Activated CD4-positive, CD25-positive, alpha-beta regulatory T cell (primary cell): ENCODE measurements at places on chromosomes 3 and 15.

DNA sequence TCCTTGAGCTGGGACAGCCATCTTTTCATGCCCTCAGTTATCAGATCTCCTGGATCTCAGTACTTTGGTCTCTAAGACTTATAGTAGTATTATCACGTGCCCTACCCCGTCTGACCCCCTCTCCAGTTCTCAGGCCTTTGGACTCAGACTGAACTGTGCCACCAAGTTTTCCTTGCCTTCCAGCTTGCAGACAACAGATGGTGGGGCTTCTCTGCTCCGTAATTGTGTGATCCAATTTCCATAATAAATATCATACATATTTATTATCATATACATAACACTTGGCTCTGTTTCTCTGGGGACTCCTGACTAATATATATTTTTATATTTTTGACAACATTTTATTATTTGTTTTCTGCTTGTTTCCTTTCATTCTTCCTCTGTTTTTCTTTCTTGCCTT lies 458.8 kb upstream of the SEMA6D start:
- DNase-seq = no peak

- DNase-seq = no peak
Measured at GRCh38 chr3:5717254-5717653, 529.7 kb downstream of the EDEM1 start.

GRCh38 chr3:42063888-42064287 lies 27.3 kb upstream of the TRAK1 start:
- DNase-seq = no peak

DNA sequence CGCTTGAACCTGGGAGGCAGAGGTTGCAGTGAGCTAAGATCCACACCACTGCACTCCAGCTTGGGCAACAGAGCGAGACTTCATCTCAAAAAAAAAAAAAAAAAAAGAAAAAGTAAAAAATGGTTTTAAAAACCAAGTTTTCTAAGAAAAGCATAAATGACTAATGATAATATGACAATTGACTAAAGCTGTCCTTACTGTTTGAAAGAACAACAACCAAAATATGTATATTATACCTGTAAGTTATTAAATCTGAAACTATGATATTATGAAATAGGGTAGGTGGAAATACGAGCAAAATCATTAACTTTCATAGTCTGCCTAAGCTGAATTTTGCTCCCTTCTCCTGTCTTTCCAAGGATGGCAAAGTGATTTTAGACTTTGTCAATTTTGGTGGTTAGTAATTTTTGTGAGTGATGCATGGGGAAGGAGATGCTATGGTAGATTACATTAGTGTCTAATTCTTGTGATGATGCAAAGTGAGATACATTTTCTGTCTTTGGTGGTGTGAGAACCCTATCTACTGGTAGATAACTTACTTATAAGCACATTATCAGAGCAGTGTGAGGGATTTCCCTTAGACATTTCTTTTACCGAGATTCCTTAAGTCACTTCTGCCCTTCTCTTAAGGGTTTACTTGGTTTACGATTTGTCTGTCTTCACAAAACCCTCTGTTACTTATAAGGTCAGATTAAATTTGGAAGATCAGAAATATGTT lies 10.6 kb upstream of the CHD2 start:
- no peak for DNase-seq

GRCh38 chr3:71601811-71602210 lies 18.3 kb upstream of the FOXP1 start:
- DNase-seq = no peak

GRCh38 chr3:44993471-44994205 lies 17.6 kb downstream of the EXOSC7 start:
- DNase-seq = no peak

DNA sequence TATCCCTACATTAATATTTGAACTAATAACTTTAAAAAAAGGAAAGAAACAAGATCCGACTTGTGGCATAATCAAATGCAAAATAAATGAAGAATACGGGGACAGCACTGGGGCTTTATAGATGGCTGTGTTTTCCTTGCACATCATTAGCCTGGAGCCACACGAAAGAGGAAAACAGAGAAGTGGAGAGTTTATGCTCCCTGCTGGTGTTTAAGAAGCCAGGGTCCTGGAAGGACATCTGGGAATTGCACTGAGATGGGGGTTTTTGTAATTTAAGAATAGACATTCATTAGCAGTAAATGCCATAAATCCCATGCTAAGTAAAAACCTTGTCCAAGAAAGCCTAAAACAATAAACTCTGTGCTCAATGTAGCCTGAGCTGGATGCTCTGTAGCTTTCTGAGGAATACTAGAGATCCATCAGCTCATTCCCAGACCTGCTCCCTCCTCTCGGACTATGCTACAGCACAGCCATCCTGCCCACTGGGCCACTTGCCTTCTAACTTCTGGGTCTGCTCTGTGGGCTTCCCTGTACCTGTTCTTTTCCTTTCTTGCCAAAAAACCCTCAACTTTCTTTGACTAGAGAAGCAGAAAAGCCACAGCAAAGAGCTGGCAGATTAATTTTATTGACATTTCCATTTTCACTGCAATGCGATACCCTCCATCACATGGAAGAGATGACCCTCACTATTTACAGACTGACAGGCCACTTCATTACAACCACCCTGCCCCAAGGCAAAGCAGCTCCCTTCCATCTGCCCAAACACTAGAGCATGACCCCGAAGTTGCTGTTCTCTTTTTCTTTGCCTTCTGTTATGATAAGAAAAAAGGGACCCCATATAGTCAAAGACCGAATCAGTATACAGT lies 62.3 kb downstream of the MEIS2 start:
- no peak for DNase-seq

DNA sequence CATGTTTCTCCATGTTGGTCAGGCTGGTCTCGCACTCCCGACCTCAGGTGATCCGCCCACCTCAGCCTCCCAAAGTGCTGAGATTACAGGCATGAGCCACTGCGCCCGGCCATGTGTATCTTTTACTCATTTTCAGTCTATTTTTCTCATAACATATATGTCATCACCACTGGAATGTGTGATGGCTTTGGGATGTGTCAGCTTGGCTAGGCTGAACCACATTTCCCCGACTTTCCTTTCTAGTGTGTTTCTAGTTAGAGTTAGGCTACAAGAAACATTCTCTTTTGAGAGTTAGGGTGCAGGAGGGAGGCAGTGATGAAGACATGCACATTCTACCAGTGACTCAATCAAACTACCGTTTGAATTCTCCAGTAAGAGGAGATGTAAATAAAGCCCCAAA lies 444.9 kb upstream of the THBS1 start:
- no peak for DNase-seq

DNA sequence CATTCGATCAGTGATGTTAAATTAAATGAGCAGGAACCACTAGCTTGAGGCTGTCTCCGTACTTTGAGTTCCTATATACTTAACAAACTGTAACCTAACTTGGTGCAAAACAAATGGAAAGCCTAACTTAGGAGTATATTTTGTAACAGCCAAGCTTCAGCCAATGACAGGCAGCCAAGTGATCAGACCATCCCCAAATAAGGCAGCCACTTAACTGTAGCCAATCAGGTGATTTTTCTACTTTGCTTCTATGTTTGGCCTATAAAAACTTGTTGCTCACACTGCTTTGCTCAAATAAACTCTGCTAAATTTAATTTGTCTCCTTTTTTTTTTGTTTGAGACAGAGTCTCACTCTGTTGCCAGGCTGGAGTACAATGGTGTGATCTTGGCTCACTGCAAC lies 19.3 kb upstream of the ZNF770 start:
- DNase-seq = no peak

- no peak for DNase-seq
Measured at GRCh38 chr15:67967871-67968431, 86.2 kb upstream of the PIAS1 start.

DNA sequence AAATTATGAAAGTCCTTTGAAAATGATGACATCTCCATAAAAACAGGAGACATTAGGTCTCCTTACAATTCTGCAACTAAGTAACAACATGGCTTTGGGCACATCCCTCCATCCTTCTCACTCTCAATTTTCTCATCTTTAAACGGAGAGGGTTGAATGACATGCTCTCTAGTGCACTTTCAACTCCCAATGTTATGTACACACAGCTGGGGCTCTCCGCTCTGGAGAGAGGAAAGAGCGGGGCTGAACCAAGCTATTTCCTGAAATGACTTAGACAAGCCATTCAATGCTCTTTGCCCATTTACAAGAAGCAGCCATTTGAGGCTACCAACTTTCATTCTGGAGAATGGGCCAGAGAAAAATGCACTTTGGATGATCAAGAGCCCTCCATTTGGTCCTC lies 144.2 kb upstream of the BNIP2 start:
- no peak for DNase-seq

DNA sequence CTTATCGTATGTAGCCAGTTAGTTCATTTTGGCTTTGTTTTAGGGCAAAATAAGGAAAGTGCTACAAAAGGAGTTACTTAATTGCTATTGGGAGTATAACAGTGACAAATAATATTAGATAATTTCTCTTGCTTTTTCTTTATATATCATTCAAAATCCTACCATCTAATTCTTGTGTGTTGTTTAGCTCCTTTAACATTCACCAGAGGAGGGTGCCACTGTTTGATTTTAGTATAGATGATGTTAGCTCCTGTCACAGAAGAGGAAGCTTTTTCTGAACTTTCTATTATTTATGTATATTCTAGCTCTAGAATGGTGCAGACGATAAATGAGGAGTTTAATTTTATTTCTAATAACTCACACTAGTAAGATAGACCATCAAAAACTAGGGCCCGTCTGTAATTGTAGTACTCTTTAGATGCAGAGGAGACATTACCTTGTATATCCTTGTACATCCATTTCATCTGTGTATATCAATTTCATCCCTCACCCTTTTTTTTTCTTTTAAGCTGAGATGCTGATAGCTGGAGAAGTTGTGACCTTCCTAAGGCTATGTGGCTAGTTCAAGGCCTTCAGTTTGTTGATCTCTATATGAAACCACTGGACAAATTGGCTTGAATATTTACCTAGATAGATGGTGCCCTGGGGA lies 3.0 kb downstream of the PPM1L start:
- DNase-seq = no peak

GRCh38 chr15:83106994-83107840 lies at the start of gene TM6SF1:
TM6SF1 (plus strand) TSS chr15:83107645; CDS start chr15:83107681, 36 bp downstream.
- no peak for DNase-seq

DNA sequence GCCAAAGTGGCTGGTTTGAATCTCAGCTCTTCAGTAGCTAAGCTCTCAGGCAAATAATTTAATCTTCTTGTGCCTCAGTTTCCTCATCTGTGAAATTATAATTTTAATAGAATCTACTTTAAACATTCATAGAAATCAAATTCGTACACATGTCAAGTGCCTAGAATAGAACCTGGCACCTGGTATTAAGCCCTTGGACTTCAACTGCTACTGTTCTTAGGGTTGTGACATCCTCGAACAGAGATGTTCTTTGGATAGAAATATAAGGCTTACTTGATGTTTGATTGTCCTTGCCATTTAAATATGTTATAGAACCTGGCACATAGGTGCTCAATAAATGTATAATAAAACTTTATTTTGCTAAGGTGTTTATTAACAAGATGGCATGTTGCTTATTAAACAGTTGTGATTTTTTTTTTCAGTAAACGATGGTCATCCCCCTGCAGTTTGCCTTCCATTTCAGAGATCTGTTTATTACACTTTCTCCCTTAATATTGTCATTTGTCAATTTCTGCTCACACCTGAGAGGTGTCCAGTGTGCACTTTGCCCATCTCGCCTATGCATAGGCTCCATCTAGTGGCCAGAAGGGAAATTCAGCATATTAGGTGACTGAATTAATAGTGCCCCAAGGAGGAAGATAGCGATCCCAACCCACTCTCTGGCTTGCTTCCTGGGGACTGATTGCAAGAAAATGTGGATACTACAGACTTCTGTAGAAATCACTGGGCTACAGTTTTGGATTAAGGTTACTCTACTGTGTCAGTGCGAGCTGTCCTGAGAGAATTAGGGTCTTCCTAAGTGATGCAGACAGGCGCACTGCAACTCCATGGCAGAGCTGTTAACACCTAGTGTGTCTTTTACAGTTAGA lies 10.7 kb downstream of the IGF1R start:
- DNase-seq = no peak

- DNase-seq = no peak
Measured at GRCh38 chr15:35705884-35706585, 160.1 kb upstream of the DPH6 start.

- no peak for DNase-seq
Measured at GRCh38 chr3:155876037-155876436, 5.6 kb downstream of the GMPS start.
